ENCODE measurements at places on chromosomes 16 and 17.

DNA sequence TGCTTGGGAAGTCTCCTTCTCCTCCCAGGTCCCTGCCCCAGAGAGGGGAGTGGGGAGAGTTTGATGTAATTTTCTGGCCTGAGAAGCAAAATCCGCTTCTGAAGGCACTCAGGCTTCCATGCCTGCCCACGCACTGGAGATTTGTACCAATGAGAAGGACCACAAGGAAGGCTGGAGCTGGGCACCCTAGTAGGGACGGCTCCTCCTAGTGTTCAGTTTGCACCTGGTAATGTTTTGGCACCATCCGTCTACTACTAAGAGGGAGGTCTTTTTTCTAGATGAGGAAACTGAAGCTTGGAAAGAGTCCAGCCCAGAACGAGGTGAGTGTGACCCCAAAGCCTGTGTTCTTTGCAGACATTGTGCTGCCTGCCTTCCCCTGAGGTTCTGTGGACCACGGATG, 83.6 kb upstream of the NLRP1 start:
- DNase-seq = no peak

- no peak for DNase-seq
Measured at GRCh38 chr16:69883744-69884143, 67.4 kb upstream of the CLEC18A start.

DNA sequence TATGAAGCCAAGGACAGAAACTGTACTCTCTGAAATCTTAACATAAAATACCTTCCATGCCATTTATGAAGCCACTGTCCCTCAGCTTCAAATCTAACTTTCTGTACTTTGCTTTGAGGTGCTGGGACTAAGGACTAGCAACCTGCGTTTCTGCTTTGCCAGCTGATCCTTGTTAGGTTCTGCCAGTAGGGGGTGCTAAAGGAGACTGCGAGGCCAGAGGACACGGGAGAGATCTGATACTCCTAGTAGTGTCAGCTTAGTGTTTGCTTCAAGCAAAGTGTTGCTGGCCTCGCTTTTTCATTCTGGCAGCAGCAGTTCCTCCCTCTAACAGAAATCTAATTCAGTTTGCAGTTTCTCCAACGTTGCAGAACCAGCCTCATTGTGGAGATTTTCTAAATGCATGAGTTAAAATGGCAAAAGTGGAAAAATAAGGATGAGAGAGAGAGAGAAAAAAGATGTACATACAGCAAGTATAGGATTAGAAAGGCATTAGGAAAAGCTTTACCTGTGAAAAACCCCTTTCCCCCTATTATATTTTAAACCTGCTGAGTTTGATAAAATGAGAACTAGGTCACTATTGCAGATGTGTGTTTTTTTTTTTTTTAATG, 297.5 kb downstream of the CA10 start:
- DNase-seq = no peak

- DNase-seq = no peak
Measured at GRCh38 chr17:82121660-82122629, 23.9 kb upstream of the FASN start.

GRCh38 chr16:30356401-30357084, 1.4 kb upstream of the CD2BP2 start:
- DNase-seq = peak; percentile 22

- no peak for DNase-seq
Measured at GRCh38 chr17:42474276-42474675, 15.6 kb downstream of the ATP6V0A1 start.

- peak; percentile 75 for DNase-seq
Measured at GRCh38 chr17:19470530-19471261, 59.7 kb downstream of the RNF112 start.

Data from DMS79 (cell line).